Hindlimb muscle (tissue), 1 donor: ENCODE measurements at places on chromosomes 13 and 19.

- DNase-seq = peak; percentile 87
Measured at GRCh38 chr19:17511724-17512573, 500 bp downstream of the PGLS start.

GRCh38 chr19:17996826-17997316 is 11.1 kb upstream of the ARRDC2 start:
- peak; percentile 83 for DNase-seq

DNA sequence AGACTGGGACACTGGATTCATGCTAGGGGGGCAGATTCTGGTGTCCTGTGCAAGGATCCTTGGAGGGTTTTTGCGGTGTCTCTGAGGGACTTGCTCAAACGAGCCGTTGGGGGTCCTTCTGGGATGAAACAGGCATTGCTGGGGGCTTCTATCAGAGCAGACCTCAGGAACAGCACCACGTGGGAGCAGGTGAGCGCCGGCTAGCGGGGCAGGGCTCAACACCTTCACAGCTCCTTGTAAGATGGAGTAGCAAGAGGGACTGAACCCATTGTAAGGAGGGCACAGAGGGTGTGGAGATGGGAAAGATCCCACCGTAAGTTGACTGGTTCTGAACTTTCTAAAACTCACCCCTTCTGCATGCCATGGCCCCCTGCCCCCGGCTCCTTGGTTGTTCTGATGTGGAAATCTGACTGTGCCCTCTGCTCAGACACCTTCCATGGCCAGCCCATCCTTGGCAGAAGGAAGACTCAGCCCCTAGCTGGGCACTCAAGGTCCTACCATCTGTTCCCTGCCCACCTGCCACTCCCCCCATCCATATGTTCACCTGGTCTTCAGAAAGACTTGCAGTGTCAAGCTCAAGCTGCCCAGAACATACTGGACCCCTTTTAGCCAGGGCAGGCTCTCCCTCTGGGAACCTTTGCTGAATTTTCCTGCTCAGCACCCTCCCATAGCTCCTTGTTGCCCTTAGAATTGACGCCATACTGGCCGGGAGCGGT is 1.2 kb downstream of the SLC27A1 start:
- no peak for DNase-seq

GRCh38 chr19:38469151-38469550 is 35.7 kb downstream of the RYR1 start:
- no peak for DNase-seq

- DNase-seq = no peak
Measured at GRCh38 chr13:98509271-98510155, 67.4 kb downstream of the STK24 start.

DNA sequence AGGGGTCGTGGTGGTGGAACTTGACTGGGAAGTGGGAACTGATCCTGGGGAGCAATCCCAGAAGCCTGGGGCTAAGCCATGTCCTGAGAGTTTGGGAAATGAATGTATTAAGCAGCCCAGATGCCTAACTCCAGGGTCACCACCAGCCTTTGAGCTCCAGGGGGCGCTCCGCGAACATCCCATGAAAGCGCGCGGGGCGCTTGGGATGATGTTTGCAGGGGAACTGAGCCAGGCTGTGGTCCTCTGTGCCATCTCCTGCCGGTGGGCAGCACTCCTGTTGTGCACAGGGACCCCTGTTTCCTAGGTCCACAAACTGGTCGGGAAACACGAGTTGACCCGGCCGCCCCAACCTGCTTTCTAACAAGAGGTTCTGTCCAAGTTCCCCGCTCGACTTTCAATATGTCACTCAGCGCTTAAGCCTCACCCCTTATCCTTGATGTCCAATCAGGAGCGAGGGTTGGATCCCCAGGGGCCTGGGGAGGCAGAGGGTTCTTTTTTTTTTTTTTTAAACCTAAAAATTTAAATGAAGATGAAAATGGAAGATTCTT is 14.4 kb downstream of the LEUTX start:
- DNase-seq = peak; percentile 79

DNA sequence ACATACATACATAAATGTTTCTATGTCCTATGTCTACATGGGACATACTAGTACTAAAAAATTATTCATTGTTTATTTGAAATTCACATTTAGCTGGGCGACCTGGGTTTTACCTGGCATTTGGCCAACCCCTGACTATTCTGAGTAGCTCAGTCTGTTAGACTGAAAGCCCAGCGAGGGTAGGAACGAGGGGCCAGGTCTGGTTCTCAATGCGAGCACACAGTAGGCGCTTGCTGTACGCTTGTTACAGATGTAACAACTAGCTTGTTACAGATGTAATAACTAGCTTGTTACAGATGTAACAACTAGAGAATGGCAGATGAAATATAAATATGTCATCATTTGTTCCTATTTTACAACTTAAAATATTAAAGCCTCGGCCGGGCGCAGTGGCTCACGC is 920 bp upstream of the ANO8 start:
- DNase-seq = no peak

DNA sequence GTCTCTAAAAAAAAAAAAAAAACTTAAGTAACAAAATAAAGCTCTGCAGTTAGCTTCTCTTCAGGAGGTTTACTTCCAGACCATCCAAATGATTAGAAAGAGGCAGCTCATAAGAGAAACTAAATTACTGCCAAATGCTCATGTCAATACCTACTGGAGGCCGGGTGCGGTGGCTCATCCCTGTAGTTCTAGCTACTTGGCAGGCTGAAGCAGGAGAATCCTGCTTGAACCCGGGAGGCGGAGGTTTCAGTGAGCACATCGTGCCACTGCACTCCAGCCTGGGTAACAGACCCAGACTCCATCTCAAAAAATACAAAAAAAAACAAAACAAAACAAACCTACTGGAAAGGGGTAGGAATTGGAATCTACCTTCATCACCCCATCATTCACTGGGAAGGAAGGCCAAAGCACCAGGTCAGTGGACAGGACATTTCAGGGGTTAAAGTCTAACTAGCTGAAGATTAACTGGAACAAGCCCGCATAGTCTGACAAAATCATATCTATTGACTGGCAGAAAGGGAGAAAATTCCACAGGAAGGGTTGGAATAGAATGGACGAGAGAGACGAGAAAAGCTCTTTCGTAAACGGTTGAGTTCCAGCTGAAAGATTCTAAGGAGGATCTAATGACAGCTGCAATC is 1.3 kb downstream of the ZFP14 start:
- no peak for DNase-seq

- DNase-seq = no peak
Measured at GRCh38 chr19:4539693-4540581, at the start of gene LRG1. TSS of gene LRG1 (minus strand) at chr19:4540036. CDS start at chr19:4540013, 23 bp downstream.

DNA sequence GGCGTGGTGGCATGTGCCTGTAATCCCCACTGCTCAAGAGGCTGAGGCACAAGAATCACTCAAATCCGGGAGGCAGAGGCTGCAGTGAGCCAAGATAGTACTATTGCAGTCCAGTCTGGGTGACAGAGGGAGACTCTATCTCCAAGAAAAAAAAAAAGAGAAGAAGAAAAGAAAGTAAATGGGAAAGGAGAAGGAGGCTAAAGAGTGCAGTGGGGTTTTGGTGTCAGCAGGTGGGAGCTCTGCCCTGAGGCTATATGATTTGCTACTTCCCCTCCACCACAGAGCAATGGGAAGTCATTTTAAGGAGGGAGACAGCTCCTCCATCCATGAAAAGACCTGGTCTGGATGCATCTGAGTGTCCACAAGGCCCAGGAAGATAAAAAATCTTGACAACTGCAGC is 23.1 kb downstream of the UNC13A start:
- DNase-seq = no peak

DNA sequence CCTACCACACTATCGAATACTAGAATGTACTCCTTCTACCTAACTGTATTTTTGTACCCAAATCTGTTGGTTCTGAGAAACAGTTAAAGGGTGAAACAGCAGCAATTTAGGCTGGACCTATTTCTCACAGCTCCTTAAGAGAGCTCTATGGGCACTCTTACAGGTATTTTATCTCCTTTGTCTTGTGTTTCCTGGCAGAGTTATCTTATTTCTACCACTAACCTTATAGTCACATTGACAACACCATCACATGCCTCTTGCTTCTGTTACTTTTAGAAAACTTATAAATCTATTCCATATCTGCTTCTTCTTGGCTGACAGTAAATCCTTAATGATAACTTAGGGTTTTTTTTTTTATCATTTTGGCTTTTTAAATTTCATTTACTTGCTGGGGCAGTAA is 130.7 kb downstream of the MYO16 start:
- DNase-seq = no peak

DNA sequence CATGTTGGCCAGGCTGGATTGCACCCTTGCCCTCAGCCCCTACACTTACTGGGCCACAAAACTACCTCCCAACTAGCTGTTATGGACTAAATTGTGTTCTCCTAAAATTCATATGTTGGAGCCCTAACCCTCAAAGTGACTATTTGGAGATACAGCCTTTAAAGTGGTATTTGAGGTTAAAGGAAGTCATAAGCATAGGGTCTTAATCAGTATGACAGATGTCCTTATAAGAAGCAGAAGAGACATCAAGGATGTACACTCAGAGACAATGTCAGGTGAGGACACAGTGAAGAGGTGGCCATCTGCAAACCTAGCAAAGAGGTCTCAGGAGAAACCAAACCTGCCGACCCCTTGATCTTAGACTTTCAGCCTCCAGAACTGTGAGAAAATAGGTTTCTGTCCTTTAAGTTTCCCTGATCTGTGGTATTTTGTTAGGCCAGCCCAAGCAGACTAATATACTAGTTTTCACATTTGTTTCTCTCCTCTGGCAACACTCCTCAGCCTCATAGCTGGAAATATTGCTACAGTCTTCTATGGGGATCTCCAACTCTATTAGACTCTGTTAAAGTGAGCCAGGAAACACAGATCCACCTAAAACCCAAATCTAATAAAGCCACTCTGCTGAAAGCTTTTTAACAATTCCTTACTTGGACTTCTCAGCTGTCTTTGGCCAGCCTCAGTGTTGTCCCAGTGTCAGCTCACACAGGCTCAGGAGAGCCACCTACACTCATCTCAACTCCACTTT is 256.5 kb downstream of the TBC1D4 start:
- DNase-seq = peak; percentile 53

- DNase-seq = no peak
Measured at GRCh38 chr19:4326215-4326836, 12.3 kb downstream of the STAP2 start.

GRCh38 chr13:54845351-54845965 is 1816.8 kb downstream of the OLFM4 start:
- DNase-seq = no peak

DNA sequence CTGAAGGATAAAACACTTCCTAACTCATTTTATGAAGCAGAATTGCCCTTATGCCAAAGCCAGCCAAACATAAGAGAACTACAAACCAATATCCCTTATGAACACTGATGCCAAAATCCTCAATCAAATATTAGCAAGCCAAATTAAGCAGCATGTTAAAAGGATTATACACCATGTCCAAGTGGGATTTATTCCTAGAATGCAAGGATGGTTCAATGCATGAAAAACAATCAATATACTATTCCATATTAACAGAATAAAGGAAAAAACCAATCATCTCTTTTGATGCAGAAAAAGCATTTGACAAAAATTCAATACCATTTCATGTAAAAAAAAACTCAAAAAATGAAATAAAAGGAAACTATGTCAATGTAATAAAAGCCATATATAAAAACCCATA is 10.9 kb downstream of the ZNF792 start:
- no peak for DNase-seq

GRCh38 chr13:29767006-29767405 is 83.4 kb downstream of the UBL3 start:
- DNase-seq = no peak

- DNase-seq = no peak
Measured at GRCh38 chr19:42251572-42252358, 3.2 kb downstream of the ERF start.

- no peak for DNase-seq
Measured at GRCh38 chr13:29819143-29819542, 31.3 kb downstream of the UBL3 start.

DNA sequence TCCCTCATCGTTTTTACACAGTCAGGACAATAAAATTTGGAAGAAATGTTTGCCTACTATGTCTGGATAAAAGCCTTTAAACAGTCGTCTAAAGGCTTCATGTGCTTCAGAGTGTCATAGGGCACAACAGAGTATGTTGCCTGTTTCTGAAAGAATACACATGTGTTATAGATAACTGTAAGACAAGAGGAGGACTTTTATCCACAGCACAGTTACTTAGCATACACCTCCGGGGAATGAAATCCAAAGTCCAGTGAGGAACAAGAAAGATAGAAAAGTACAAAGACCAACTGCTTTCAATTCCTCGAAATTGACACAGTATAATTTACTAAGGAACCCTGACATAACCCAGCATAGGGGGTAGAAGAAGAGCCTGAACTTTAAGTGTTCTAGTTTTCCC is 835.6 kb downstream of the PCDH17 start:
- DNase-seq = no peak

DNA sequence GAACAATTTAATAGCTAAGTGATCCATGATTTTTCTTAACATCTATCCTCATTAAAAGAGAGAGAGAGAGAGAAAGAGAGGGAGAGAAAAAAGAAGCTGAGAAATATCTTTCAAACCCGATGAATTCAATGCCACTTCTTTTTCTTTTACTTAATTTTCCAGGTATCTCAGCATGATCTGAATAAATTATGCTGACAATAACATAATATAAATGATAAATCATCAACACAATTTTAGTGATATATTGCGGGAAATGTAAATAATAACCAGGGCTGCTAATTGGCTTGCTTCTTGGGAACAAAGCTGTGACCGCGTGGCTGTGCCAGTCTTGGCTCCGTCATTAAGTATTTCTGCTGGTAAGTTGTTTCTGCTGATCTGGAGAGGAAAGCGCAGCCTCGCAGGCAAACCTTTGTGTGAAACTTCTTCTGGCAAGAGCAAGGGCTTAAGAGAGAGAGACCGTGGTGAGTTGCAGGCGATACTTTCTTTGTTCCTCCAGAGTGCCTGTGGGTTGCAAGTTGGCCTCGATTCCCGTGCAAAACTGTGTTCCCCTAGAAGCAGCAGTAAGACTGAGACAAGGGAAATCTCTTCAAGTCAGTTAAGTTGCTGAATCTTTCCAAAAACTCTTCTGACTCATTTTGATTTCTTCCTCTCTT is 489.1 kb upstream of the TSHZ3 start:
- no peak for DNase-seq

- DNase-seq = no peak
Measured at GRCh38 chr19:7989071-7989575, 16.3 kb downstream of the ELAVL1 start.

- no peak for DNase-seq
Measured at GRCh38 chr13:83796364-83796763, 85.9 kb downstream of the SLITRK1 start.

DNA sequence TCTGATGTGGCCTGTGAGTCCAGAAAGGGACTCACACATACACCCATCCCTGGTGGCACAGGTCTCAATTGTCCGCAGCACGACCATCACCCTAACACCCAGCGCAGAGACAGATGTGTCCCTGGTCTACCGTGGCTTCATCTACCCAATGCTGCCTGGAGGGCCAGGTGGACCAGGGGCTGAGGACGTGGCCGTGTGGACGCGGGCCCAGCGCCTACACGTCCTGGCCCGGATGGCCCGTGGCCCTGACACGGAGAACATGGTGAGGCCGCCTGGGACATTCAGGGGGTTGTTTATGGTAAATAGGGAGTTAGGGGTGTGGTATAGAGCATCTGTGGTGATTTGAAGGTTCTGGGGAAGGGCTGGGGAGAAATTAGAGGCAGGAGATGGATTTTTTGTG is 22.8 kb downstream of the MEGF8 start:
- no peak for DNase-seq

GRCh38 chr13:49308097-49308875 is 60.6 kb downstream of the CDADC1 start:
- DNase-seq = peak; percentile 79

- no peak for DNase-seq
Measured at GRCh38 chr13:101486708-101487437, 34.4 kb downstream of the ITGBL1 start.
